ENCODE measurements at places on chromosomes 2 and 18.

GRCh38 chr2:210792000-210792399 is 235.6 kb downstream of the CPS1 start:
- no peak for DNase-seq

- DNase-seq, result no peak
These were observed 10.7 kb downstream of the C2orf80 start for GRCh38 chr2:208179028-208179609.

DNA sequence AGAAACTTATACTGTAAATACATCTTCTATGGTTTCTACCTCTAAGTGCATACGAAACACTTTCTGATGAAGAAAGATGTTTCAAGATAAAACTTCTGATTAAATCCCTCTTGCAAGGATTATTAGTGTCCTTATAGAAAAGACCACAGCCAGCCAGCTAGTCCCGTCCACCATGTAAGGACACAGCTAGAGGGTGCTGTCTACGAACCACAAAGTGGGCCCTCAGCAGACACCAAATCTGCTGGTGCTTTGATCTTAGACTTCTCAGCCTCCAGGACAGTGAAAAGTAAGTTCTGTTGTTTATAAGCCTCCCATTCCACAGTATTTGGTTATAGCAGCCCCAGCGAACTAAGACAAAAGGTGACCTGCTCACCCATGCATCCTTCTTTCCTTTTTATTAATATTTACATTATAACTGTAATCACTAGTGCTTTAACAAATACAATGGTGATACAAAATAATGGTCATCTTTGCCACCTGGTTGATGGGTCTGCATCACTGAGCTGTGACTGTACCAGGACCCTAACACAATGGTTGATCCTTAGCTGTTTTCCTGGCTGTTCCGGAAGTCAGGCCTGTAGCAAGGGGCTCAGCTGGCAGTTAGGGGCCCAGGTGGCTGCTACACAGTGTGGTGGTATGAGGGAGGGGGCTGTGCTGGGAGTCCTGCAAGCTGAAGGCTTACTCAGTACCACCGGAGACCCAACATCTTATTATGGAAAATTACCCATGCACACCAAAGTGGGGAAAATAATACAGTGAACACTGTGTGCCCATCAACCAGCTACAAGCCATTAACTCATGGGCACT is 108.5 kb upstream of the SMAD7 start:
- DNase-seq, result no peak

DNA sequence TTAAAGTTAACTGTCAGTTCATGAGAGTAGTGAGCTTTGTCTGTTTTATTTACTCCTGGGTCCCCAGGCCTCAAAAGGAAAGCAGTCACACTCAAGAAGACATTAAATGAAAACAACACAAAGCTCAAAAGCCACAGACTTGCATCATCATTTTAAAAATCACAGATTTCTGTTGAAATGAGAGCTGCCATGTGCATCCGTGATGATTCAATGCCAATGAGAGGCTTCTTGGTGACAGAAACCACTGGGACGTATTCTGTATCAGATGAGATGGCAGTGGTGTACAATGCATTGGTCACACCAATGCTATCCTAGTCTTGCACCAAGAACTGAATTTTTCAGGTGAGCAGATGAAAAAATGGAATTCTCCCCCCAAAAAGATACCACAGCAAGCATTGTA is 204.8 kb downstream of the ANAPC1 start:
- DNase-seq, result no peak

- no peak for DNase-seq
These were observed 12.3 kb upstream of the IL1B start for GRCh38 chr2:112848833-112849232.

- no peak for DNase-seq
These were observed 77.8 kb downstream of the COL6A3 start for GRCh38 chr2:237336131-237336530.

- no peak for DNase-seq
These were observed 5.8 kb upstream of the LRP1B start for GRCh38 chr2:142136571-142136970.

GRCh38 chr2:11102956-11103860 is 52.1 kb upstream of the SLC66A3 start:
- DNase-seq, result no peak

- no peak for DNase-seq
These were observed 52.4 kb upstream of the STAT1 start for GRCh38 chr2:191066197-191066918.

DNA sequence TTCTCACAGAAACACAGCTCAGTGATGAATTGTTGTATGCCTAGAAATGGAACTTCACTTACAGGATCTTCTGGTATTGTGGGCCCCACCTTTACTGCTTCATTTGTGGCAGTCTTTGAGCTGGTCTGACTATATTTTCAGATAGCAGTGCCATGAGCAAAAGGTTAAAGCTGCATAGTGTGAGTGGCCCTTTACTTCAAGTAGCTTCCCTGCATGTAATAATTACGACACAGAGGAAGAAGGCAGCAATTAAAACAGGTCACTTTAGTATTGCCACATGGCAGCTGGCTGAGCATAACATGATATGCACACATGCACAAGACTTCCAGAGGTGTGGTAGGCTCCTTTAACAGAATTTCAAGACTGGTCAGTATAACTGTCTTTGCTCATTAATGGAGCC is 426.3 kb upstream of the ZEB2 start:
- DNase-seq, result no peak

- no peak for DNase-seq
These were observed 51.4 kb downstream of the TRPM8 start for GRCh38 chr2:233968556-233968955.

DNA sequence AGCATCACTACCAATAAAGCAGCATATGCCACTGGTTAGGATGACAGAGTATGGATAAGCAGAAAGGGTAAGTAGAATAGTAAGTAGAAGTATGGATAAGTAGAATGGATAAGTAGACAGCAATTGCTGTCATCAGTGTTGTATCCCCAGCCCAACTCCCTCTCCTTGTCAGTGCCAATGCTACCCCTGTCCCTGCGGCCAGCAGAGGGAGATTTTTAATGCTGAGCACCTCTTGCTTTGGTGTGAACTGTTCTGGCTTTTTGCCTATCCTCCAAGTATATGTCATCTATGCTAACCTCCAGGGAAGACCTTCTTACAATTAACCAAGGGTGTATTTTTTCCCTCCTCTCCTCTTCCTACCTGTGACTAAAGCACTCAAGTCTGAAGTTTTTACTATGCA is 136.7 kb upstream of the SPHKAP start:
- DNase-seq, result no peak

DNA sequence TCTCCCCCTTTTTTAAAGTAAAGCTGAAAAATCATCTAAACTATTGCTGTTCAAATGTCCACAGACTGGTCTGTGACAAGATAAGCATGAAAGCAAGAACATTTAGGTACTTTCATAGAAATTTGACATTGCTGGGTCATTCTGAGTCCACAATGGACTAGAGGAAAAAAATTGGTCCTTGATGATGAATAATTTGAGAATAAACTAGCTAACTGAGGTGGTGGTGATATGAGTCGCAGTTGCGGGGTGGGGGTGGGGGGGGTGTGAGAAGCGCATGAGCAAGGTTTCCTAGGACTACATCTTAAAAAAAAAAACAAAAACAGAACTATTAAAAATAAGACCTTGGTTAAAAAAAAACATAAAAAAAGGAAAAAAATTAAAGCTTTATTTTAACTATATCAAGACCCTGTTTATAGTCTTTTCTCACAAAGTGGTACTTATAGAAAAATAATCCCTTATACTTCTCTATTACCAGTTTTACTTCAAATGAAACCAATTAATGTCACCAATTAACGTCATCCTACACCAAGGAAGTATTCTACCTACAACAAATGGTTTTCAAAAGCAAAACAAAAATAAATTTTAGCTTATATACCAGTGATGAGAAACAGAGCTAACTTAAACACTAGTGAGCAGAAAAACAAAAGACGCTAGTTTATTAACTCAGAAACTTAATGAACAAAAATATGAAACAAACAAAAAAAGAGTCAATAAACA is 88.1 kb downstream of the ASXL2 start:
- no peak for DNase-seq

DNA sequence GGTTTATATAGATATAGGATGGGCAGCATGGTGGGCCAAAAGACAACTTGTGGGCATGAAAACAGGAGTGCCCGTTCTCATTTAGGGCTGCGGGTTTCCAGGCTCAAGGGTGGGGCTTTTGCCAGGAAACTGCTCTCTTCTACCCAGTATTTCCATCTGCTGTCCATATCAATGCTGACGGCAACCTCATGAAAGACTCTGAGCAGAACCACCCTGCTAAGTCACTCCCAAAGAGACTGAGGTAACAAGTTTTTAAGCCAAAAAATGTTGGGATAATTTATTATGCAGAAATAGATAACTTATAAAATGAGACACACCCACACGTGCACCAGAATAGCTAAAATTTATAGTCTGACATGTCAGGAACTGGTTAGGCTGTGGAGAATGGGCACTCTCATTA is 36.1 kb upstream of the MPPE1 start:
- no peak for DNase-seq

GRCh38 chr2:141162314-141162713 is 968.5 kb downstream of the LRP1B start:
- DNase-seq, result no peak

- no peak for DNase-seq
These were observed 73.4 kb downstream of the CDCA7 start for GRCh38 chr2:173427887-173428668.

DNA sequence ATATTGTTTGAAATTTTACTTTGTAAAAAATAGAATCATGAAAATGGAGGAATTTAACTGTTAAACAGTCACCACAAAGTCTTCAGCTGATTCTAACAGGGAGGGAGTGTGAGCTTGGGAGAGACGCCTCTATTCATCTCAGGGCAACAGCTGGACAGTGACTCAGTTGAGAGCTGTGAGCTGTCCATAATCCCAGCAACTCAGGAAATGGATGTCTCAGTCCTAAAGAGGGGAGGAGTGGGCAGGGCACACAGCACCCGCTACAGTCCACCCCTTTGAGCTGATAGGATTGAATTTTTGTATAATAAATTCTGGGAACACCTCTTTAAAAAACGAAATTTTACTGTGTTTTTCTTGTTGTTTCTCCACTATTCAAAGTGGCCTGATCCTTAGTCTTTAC is 255.1 kb upstream of the THUMPD2 start:
- DNase-seq, result peak; percentile 88

DNA sequence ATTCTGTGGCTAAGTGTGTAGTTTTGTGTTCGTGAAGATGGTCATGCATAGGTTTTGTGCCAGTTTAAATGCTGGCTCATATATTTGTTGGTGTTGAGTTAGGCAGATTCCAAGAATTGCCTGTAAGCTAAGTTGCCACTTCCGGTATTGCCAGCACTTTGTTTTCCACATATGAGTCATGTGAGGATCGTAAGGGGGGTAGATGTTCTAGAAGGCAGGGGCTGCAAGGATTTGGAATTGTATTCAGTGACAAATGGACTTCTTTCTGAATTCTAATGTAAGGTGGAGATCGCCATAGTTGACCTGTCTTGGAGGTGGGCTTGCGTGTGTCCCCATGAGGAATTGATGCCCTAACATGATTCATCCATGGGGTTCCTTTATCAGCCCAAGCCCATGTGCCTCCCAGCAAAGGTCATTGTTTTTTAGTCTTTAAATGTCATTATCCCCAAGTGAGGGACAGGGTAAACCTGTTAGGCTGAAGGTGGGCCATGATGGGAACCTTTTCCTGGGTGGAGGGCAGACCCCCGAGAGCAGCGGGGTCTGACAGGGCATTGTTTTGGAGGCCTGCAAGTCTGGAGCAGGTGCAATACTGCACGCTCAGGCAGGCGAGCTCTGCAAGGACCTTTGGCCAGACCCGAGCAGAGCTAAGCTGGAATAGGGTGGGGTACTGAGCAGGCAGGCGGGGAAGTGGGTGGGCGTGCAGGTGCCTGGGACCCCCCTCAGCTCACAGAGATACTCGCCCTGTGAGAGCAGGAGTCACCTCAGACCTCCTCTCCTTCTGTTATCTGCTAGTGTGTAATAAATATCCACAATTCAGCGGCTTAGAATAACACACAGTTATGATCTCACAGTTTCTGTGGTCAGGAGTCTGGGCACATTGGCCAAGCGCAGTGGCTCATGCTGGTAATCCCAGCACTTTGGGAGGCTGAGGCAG is 77.4 kb downstream of the LRRFIP1 start:
- no peak for DNase-seq

- no peak for DNase-seq
These were observed 5.7 kb upstream of the EN1 start for GRCh38 chr2:118853129-118853640.

- no peak for DNase-seq
These were observed 65.4 kb upstream of the MCFD2 start for GRCh38 chr2:46980786-46981573.
